ENCODE measurements at places on chromosomes 2 and 18.

DNA sequence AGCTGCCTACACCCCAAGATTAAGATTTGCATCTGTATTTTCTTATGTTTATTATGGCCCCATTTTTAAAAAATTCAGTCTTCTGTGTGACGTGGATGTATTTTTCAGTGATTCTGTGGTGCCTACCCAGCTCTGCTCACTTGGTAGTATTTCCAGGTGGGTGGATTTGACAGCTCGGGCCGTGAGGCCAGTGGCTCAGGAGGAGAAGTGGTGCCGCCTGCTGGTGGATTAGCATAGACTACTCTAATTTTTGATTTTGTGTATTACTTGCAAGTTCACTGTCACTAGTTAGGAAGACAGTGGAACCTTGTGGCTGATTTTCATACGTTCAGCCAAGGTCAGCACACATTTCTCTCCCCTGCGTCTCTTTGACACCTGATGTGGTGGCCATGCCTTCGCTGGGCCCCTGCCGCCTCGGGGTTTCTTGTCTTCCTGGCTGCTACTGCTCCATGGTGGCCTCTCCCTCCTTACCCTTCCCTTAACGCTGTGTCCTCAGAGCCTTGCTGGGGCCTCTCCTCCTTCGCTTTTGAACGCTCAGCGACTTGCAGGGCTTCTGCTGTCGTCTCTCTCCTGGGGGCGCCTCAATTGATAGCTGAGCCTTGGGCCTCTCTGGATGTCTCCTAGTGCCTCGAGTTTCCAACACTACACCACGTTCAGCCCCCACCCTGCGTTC, 89.4 kb downstream of the DGKD start:
- DNase-seq: peak; percentile 77

DNA sequence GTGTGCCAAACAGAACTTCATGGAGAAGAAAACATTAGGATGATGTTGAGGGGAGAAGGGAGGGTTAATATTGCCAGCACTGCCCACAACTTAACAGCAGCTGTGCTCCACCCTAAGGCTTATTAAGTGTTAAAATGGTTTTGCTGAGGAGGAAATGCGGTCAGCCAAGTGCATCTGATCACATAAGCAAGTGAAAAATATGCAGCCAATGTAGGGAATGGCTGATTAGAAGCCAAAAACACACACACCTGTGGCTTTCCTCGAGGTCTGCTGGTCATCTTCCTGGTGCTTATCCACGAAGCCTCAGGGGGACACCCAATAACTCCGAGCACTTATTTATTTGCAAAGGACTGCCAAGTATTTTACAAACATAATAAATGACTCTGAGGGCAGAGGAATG, 66.3 kb upstream of the GPR45 start:
- no peak for DNase-seq

DNA sequence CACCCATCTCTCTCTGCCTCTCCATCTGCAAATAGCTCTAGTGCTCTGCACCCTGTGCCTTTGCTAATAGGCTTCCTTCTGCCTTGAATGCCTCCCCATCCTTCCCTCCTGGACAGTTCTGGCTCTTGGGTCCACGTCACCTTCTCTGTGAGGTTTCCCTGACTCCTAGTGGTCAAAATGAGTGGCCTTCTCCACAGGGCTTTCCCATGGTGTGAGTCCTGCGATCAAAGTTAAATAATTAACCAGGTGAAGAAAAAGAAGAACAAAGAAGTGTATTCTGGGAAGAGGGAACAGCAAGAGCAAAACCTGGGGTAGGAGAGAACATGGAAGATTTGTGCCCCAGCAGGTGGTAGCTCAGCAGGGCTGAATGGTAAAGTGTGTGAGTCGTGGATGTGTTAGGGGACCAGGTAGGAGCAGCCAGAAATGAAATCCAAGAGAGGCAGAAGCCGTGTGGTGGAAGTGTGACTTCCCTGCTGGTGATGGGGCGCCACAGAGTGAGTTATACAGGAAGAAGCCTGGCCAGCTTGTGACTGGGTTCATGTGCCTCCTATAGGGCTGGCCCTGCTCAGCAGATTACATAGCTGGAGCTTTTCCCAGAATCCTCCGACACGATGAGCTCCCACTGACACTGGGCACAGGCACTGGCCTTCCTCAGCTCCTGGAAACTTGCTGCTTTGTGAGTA, 93.8 kb upstream of the LDAH start:
- no peak for DNase-seq

DNA sequence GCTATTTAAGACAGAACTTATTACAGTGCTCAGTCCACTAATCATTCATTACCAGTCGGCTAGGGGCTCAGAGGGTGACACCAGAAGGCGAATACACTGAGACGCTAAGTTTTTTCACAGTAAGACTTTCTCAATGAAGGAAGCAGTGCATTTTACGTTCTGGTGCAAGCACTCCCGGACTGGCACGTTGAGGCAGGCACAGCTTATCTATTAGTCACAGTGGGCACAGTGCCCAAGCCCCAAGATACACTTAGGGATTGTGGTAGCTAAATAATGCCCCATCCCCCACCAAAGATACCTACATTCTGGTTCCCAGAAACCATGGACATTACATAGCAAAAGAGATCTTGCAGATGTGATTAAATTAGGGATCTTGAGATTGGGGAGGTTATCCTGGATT, 32.6 kb upstream of the BCL11A start:
- no peak for DNase-seq

- no peak for DNase-seq
Measured at GRCh38 chr2:9462313-9462712, 12.0 kb upstream of the IAH1 start.
